ENCODE measurements at places on chromosomes 12 and 14.
A peak's percentile ranks its signal among the peaks of the same experiment; 100 is the strongest.

DNA sequence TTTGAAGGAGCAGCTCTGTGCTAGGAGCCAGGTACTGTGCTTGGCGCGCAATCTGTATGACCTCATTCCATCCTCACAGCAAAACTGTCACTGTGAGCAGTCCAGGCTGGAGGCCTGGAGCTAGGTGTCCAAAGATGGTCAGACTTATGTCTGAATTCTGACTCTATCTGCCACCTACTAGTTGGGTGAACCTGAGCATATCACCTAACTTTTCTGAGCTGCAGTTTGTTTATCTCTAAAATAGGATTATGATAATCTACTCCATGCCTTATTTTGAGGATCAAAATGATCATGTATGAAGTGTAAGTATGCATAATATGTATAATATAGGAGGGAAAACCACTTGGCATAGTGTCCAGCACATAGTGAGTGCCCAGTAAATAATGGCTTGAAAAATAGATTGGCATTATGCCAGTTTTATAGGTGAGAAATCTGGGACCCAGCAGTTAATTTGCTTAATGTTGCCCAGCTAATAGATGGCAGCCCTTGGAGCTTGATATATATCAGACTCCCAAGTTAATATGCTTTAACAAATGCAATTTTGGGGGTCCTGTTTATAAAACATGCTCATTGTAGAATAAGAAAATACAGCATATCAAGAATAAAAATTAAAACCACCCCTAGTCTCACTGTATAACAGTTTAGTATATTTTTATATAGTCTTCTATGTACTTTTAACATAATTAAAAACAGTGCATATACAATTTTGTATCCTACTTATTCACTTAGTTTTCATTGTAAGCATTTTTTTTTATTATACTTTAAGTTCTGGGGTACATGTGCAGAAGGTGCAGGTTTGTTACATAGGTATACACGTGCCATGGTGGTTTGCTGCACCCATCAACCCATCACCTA, 4.5 kb upstream of the JPH4 start:
- no peak for DNase-seq

DNA sequence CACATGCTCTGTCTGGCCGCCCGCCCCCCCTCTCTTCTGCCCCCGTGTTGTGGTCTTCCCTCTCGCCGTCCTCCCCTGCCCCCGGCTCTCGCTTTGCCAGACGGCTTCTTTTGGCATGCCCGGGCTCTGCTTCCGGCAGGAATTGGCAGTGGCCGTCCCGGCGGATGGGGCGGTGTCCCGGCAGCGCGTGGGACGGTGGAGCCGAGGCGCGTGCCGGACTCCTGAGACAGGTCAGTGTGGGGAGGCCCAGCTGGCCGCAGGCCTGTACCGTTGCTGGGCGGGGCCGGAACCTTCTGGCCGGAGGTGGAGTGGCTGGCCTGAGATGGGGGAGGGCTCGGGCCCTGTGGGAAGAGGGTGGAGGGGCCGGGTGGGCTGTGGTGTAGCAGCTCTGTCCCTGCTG, 17.1 kb downstream of the KIF26A start:
- DNase-seq, result no peak

DNA sequence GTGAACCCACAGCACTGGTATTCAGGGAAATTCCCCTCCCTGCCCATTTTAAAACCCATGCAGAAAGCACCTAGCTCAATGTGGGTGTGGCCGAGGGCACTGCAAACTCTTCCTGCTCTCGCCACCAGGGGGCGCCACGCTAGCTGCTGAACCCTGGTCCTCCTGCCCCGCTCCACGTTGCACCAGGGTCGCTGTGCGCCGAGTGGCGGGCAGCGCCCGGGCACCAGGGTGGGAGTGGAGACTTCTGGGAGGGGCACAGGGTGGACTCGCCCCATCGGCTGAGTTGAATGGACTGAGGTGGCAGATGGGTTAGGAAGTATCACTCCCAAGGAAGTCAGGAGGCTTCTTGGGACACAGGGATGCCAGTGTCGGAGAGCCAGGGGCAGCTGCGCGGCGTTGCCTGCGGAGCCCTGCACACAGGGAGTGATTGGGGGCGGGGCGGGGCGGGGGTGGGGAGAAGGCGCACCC, 48.1 kb upstream of the BCL11B start:
- peak; percentile 76 for DNase-seq

DNA sequence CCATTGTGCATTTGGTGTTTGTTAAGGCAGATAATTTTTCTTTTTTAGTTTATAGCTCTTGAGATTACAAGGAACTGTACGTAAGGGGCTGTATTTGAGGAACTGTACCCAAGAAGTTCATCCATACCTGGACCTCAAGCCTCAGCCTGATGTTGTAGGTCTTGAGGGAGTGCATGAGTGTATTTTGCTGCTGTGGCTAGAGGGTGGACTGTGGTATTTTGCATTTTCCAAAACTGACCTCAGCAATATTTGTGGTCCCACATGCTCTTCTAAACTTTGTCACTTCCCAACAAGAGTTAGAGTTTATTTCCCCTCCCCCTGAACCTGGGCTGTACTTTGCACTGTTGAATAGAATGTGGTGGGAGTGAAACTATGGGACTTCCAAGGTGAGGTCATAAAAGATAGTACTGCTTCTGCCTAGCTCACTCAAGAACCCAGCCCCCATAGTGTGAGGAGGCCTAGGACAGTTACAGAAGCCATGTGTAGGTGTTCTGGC, 42.2 kb upstream of the FBXO33 start:
- no peak for DNase-seq

GRCh38 chr12:52771088-52771487, 6.1 kb downstream of the KRT76 start:
- no peak for DNase-seq

- no peak for DNase-seq
Measured at GRCh38 chr12:109592195-109592904, 18.8 kb downstream of the MVK start.

DNA sequence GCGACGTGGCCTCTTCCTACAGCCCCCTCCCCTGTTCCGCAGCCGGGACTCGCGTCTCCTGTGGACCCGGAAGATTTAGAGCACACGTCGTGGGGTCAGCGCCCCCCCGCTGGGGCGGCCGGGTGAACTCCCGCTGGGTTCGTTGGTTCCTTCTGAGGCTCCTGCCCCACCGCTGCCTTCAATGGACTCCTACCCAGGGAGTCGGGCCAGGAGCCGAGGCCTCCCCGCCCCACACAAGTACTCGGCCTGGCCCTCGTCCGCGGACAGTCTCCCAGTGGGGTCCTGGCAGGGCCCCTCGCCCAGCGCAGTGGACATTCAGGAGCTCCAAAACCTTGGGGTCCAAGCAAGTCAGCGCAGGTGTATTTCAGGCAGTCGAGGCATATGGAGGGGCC, 1.2 kb downstream of the MMP17 start:
- no peak for DNase-seq

- DNase-seq, result no peak
Measured at GRCh38 chr14:103634156-103634555, 5.1 kb downstream of the KLC1 start.

DNA sequence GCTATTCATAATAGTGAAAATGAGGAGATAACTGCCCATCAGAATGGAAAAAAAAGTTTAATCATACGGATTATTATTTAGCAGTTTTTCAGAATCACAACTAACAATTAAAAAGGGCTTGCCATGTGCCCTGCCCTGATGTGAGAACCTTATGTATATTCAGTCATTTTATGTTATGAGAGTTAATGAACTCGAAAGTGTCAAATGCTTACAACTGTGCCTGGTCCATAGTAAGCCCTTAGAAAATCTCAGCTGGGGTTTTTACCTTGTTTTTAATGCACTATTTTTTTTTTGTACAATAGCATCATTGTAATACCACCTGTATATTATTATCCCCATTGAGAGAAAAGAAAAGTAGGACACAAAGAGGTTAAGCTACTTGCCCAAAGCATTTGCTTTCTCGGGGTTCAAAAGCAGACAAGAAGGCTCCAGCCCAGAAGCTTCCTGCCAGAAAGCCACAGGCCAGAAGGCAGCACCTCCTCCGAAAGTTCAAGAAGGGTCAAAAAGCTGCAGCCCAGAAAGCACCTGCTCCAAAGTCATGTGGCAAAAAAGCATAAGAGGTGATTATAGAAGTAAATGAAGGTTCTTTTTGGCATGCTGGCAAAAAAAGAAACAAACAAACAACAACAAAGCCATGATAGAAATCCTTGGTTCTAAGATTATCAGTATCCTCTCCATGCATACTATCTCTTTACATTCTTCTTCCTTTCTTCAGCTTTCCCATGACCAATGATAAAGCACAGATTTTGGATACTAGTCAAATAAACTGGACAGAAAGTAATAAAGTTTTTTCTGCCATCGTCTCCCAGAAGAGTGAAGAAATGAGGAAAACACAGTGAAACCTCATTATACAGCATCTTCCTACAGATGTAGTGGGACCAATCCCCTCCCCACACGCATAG, 59.1 kb upstream of the NAP1L1 start:
- peak; percentile 30 for DNase-seq

GRCh38 chr14:94970941-94971730, 186.2 kb downstream of the DICER1 start:
- no peak for DNase-seq

DNA sequence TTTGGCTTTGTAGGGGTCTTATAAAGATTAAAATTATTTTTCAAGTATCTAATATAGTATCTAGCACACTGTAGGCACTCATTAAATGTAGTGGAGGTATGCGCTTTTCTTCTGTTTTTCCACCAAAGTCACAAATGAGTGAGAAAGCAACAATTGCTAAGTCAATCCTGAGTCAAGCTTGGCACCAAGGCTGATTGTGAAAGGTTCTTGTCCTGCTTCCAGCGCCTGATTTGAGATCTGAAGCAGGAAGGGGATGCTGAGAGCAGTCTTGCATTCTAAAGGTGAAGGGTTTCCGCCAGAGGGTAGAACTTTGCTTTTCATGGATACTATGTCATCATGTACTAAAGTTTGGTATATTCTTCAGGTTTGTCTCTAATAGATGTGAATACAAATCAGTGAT, 64.9 kb upstream of the DAAM1 start:
- no peak for DNase-seq

- no peak for DNase-seq
Measured at GRCh38 chr14:67257906-67258305, 16.7 kb downstream of the PALS1 start.

- DNase-seq, result peak; percentile 96
Measured at GRCh38 chr12:93183940-93184671, 193.6 kb upstream of the NUDT4 start.

- peak; percentile 74 for DNase-seq
Measured at GRCh38 chr14:102949062-102949800, 26.8 kb downstream of the AMN start.

- no peak for DNase-seq
Measured at GRCh38 chr12:57160040-57160439, 12.6 kb upstream of the LRP1-AS start.

DNA sequence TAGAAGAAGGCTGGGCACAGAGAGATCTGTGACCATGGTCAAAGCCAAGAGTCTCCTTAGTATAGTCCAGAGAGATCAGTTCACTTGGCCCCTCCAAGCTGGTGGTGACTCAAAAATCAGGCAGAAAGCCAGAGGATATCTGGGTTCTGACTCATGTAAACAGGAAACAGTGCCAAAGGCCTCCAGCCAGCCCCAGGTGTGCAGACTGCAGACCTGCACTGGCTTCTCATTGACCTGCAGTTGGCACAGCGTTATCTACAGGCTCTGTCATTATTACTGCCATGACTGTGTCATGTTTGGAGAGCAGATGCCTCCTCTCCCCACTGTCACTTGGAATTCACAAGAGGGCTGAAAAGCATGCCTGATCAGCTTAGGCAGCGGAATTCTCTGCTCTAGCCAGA, 295.7 kb upstream of the PRKD1 start:
- no peak for DNase-seq
